ENCODE measurements at places on chromosomes 11 and 22. TPM values are rescaled to one million over a fixed set of nuclear protein-coding genes. Genes with fewer than 3 reads are reported as not detected.

GRCh38 chr11:88387957-88388356 lies 50.4 kb upstream of the CTSC start:
- DNase-seq, result no peak

DNA sequence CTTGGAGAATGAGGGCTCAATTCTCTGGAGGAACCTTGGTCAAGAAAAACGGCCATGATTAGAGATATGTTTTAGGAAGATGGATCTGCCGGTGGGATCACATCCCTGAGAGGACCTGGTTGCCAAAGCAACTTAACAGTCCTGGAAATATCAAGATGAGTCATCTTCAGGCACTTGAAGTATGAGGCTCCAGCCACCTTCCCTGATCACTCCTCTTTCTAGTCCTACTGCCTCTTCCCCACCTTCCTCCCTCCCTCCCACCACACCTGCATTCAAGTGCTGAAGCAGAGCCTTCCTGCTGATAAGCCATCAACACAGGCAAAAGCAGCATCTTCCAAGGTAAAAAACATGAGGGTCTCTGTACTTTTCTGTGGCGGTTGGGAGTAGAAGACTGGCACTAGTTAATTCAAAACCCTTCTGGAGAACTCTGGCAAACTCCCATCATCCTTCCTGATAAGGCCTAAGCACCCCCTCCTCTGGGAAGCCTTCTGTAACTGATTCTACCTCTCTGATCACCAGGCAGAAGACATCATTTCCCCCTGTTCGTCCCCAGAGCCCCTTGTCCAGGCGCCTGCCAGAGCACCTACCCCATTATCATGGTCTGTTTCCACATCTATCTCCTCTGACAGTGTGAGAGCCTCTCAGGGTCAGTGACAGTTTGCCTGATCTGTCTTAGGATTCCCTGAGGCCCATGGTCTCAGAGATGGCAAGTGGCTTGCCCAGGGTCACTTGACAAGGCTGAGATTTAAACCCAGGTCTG lies 79.8 kb downstream of the CLPB start:
- DNase-seq, result peak; percentile 9

DNA sequence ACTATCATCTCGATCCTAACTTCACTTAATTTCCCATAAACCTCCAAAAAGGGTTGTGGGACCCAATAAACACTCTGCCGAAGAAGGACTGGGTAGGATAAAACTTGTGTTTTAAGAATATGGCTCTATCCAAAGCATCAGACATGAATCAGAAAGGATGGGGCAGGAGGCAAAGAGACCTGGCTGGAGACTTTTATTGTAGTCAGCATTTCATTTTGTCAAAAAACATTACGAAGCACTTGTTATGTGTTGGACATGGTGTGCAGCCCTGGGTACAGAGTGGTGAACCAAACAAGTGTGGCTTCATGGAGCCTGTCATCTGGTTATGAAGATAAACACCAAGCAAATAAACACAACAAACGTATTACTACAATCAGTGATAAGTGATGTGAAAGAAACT lies 17.3 kb downstream of the IL10RA start:
- DNase-seq, result no peak

Gene LGALS12
- total RNA-seq, result not detected

Measured in Calu3 (cell line).